NCI-H2029 (cell line): ENCODE measurements at places on chromosomes 12 and 14.

- DNase-seq: peak; percentile 39
These were observed 8.8 kb upstream of the GNPTAB start for GRCh38 chr12:101839324-101840283.

GRCh38 chr12:25585662-25586061, 32.6 kb upstream of the LMNTD1 start:
- DNase-seq: no peak

GRCh38 chr12:62714181-62714773, 220.7 kb downstream of the PPM1H start:
- DNase-seq: no peak

- DNase-seq: no peak
These were observed 95.7 kb upstream of the SOX5 start for GRCh38 chr12:24044941-24045703.

DNA sequence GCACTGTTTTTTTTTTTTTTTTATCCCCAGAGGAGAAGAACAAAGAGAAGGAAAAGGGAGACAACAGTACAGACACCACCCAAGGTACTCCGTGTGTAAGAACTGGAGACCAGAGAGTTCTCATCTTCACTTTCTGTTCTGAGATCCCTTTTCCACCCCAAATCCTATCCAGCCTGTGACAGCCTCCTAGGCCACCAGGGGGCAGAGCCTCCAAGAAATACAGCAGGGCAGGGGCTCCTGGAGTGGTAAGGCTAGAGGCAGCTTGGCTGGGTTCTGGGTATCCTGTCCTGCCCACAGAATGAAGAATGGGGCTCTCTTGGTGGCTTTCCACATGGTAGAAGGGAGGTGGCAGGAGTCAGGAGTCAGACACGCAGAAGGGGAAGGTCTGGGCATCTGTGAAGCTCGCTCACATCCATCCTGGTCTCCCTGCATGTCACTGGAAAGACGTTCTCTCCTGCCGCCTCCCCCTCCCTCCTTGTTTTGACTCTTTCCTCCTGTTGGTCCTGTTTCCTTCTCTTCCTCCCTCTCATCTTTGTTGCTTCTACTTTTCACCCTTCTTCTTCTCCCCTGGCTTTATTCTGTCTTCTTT, 12.0 kb downstream of the CLSTN3 start:
- DNase-seq: peak; percentile 43
